Uterus (tissue), 4 donors: ENCODE measurements at places on chromosomes 6 and 20. TPM values are rescaled to one million over a fixed set of nuclear protein-coding genes. Genes with fewer than 3 reads are reported as not detected.

The GTSF1L gene
- not detected for total RNA-seq

The TNXB gene
- total RNA-seq, result 90.6 TPM

DNA sequence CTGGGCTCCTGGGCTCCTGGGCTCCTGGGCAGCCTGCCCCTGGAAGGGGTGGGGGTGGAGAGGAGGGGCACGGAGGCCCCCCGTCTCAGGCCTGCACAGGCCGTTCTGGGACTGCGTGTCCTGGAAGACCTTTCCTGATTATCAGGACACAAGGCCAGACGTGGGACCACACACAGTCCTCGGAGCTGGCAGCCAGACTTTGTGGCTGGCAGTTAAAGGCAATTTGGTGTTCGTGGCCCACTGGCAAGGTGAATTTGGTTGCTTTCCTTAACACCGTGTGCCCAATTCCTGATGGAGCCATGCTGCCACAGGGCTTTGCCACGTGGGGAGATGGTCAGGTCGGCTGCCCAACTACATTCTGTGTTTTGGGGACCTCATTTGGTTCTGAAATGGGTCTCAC lies 113.5 kb downstream of the SMOC2 start:
- no peaks in the 10 kb centered on the region for H3K27me3 ChIP-seq
- no peaks in the 10 kb centered on the region for H3K36me3 ChIP-seq
- no peaks in the 10 kb centered on the region for H3K4me1 ChIP-seq
- DNase-seq, result no peak

- no peaks in the 10 kb centered on the region for H3K27me3 ChIP-seq
- no peaks in the 10 kb centered on the region for H3K36me3 ChIP-seq
- no peak overlapping the region for H3K4me3 ChIP-seq
- DNase-seq, result peak; percentile 77
- H3K4me1 ChIP-seq, result no peaks in the 10 kb centered on the region
- peak overlapping the region; percentile 75 for H3K27ac ChIP-seq
These were observed 292.6 kb upstream of the MARCKS start for GRCh38 chr6:113564371-113565171.
